RWPE1 (cell line): ENCODE measurements at places on chromosomes 3 and 15.

GRCh38 chr3:30131191-30131590 lies 475.2 kb upstream of the TGFBR2 start:
- DNase-seq: no peak

- no peak for DNase-seq
Measured at GRCh38 chr3:69201658-69202057, 79.3 kb upstream of the LMOD3 start.

DNA sequence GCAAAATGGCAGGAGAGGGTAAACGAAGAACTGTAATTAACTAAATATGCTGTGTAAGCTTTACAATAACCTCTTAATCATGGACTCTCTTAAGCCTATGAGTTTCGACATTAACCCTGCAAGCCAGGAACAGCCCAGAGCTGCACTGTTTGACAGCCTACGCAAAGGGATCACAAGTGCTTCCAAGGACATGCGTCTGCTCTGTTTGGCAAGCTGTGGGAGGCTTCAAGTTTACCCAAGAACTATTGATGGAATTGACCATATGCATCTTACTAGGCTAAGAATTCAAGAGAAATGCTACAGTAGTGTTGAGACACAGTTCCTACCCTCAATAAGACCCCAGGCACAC lies 66.0 kb downstream of the PDZRN3 start:
- DNase-seq: no peak

DNA sequence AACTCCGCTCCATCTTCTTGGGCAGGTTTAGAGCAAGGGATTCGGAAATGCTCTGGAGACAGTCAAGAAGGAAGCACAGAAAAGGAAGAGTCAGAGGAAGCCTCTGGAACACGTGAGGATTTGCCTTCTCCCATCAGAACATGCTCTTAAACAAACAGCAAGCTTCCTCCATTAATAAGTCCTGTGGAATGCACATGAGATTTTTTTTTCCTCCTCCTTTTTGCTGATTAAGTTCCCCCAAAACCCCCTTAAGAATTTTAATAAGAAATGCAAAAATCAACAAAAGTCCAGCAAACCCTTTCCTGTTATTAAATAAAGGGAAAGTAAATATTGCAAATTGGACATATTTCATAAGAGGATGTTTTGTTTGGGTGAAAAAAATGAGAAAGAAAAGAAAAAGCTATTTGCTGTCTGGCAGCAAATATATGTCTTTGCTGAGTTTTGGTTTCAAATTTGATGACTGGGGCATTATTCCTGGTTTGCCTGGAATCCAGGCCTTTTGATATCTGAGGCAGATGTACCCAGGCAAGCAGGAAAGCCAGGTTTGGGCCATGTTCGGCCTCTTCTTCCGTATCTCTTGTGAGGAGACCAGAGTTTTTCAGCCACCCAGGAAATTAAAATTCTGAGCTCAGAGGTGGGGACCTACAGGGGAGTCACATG lies 7.9 kb upstream of the TSEN2 start:
- DNase-seq: no peak

DNA sequence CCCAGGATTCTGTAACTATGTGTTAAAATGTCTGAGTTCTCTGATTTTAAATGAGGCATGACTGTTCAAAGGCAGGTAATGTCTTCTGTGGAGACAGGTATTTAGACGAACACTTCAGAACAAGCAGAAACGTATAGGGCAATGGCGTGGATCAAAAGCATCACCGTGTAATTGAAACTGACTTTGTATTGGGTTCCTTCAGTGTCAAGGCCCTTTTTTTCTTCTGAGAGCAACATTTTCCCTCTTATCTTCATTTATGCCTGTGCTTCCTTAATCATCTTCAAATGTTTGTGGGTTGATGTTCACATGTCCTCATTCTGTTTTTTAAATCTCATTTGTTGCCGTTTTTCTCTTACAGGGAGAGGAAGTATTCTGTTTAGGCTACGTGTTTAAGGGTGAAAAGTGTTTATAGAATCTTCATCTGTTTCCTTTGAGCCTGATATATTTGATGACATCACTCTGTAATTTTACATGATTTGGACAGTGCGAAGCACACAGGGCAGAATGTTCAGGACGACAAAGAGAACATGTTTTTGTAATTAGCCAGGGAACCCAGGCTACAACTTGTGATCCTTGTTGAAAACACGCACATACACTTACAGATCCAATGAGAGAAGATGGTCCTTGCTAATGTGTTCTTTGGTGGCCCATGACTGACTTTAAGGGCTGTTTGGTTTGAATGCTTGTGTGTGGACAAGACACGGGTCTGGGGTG lies 196.0 kb downstream of the LRTM1 start:
- DNase-seq: no peak

DNA sequence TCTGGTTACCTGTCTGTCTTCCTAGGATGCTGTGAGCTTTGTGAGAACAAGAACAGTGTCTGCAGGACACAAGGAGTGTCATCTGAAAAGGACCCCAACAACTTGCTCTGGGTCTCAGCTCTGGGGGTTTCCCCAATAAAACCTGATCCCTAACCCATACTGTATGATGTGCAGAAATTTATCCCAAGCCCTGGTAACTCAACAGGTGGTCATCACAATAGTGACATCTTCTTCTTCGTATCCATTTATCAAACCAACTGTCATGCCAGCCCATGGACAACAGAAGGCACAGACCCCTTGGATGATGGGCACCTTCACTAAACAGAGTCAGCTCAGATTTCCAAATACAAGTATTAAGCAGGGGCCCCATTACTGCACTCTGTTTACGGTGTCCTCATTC lies 127.5 kb downstream of the UACA start:
- DNase-seq: no peak

GRCh38 chr3:141051443-141052200 lies 475 bp downstream of the SPSB4 start:
- no peak for DNase-seq

DNA sequence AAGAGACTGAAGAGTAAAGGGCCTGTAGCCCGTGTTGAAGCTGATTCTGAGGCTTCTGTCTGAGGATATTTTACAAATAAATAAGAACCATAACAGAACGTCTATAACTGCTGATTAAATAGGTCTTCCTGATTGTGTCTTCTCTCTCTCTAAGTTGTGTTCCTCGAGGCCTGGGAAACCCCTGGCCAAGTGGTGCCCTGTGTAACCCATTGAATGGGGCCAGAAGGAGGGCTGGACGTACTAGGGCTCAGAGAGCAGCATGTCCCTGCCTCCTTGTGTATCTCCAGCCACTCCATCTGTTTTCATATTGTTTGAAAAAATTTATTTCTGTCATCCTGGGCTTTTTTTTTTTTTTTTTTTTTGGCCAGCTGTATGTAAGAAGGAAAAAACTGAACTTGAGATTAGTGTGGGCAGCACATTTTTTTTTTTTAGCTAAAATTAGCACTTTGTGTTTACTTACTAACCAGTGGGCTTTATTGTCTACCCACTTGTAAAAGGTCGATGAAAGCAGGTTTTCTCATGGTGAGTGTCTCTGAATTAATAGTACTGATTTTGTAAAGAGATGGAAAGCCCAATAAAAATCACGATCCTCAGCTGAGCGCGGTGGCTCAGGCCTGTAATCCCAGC lies 10.7 kb downstream of the DHX30 start:
- no peak for DNase-seq

DNA sequence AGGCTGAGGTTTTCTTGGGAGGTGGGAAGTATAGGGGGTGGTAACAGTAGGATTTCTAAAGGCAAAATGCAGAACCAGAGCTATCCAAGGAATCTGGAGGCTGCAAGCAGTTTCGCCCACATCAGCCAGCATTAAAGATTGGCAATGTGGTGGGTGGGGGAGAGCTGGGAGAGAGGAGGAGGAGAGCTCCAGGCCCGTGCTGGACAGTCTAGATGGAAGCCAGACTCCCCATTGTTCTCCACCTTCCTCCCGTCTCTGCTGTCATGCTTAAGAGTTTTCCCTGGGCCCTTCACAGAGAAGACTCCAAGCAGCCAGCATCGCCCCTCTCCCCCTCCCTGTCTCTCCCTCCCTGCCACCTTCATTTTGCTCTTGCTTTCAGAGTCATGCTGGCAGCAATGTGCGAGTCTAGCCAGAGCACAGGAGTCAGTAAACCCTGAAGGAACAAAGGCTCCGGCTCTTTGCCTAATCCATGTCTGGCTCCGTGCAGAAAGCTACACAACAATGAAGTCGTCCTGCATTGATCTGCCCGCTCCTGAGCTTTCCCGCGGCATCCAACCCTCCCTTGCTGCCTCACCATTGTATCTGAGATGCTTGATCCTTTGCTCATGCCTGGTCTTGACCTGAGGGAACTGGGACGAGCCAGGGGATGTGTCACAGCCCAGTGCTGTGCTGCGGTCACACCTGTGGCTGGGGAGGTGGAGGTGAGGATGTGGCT lies 282.9 kb downstream of the NTRK3 start:
- no peak for DNase-seq

GRCh38 chr3:63909431-63909830 lies 2.8 kb downstream of the SCAANT1 start:
- no peak for DNase-seq

DNA sequence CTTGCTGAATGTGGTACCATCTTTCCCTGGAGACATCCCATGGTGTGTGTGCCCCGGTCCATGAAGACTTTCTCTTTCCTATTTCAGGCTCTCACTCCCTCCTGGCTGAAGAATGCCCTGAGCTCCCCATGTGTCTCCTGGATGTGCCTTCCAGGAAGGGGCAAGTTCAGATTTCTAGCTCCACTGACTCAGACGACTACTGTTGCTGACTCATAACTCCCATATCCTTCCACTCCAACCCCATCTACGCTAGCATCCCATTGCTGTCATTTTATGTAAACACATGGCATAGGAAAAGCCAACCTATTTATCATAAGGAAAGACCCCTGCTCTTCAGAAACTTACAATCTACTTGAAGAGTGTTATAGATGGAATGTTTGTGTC lies 95.0 kb downstream of the ADCY5 start:
- no peak for DNase-seq

GRCh38 chr3:154794814-154795445 lies 285.2 kb upstream of the MME start:
- DNase-seq: no peak

GRCh38 chr3:81743096-81744025 lies 18.1 kb downstream of the GBE1 start:
- DNase-seq: peak; percentile 51

DNA sequence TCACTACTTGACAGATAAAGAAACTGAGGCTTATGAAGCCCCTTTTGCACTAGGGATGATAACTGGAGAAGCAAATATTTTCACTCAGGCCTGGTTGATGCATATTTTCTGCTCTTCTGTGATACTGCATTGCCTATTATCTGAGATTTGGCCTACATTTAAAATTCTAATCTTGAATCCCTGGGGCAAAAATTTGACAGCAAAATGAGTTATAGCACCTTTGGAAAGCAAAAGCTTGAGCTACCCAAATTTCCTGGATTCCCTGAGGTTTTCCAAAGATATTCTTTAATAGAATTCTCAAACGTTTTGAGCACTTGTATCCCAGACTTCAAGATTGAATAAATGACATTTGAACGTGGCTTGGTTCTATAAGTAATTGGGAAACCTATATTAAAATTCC lies 86.1 kb downstream of the NAALADL2 start:
- no peak for DNase-seq

GRCh38 chr3:103446953-103447629 lies 1012.3 kb downstream of the ZPLD1 start:
- DNase-seq: no peak

DNA sequence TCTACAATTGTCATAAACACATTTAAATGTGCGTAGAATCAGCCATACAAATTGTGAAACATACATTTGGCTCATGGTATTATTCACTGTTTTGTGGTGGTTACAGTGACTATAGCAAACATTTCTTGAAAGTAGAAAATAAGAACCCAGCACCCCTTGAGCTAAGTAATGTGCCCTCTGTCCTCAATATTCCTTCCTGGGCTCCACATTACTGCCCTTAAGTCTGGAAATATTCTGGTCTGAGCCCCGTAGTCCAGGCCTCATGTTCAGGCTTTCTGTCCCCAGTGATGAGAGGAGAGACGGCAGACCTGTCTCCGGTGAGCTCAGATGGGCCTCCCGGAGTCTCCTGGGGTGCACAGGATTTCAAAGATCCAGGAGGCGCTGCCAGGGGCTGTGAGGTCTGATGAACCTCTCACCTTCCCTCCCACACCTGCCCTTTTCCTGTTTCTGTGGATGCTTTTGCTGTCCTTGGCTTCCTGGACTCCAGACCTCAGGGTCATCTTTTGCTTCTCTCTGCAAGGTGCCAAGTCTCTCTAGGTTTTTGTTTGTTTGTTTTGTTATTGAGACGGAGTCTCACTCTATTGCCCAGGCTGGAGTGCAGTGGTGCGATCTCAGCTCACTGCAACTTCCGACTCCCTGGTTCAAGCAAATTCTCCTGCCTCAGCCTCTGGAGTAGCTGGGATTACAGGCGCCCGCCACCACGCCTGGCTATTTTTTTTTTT lies 8.8 kb upstream of the MUC20 start:
- no peak for DNase-seq

DNA sequence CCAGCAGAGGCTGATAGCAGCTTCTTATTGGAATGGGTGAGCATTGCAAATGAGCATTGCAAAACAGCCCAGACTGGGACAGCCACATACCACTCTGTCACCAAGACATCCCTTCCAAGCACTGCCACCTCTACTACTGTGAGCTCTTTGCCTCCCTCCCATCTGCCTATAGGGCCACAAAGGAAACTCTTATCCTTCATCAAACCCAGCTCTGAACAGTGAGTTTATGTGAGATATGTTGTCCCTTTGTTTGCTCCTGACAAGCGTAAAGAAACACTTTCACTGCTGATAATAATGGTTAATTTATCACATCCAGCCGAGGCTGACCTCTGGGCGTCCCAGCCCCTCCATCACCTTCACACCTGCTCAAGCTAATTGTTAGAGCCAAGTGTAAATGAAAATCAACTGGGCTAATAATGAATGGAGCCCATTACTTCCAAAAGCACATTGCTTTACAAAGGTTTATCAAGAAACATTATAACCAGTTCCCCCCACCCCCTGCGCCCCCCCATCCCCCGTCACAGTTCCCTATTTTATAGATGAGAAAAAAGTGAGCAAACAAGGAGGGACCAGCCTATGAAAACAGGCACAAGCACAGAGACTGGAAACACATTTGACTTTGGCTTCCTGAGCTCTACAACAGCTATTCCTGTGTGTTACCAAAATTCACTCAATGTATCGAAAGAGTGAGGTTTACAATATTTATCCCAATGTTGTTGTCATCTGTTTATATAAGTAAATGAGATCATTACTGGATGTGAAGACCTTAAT lies 146.3 kb downstream of the ANXA2 start:
- no peak for DNase-seq

GRCh38 chr3:97232393-97233034 lies 418.1 kb downstream of the EPHA6 start:
- no peak for DNase-seq

GRCh38 chr3:72270072-72270681 lies 485.2 kb upstream of the PROK2 start:
- peak; percentile 58 for DNase-seq

- peak; percentile 83 for DNase-seq
Measured at GRCh38 chr15:94239474-94239873, 8.1 kb downstream of the MCTP2 start.
